ENCODE measurements at places on chromosomes 3 and 15. TPM values are rescaled to one million over a fixed set of nuclear protein-coding genes. Genes with fewer than 3 reads are reported as not detected.

NLGN1 gene
- total RNA-seq, result 15.5 TPM

P4HTM gene
- 107 TPM for total RNA-seq

SERPINI2 gene
- 0.25 TPM for total RNA-seq

GRCh38 chr3:196641333-196642054 is 2.0 kb downstream of the NRROS start:
- no peak for DNase-seq
- H3K36me3 ChIP-seq, result no peaks in the 10 kb centered on the region
- peaks cover 9% of the 10 kb centered on the region for H3K4me1 ChIP-seq
- no peaks in the 10 kb centered on the region for H3K27me3 ChIP-seq
- H3K4me3 ChIP-seq, result no peak overlapping the region

SIDT1 gene
- 8.6 TPM for total RNA-seq

ERICH6 gene
- 24.0 TPM for total RNA-seq

Data from testis (tissue), 5 donors.